ENCODE measurements at places on chromosomes 7 and 10. TPM values are rescaled to one million over a fixed set of nuclear protein-coding genes. Genes with fewer than 3 reads are reported as not detected.

The ITGB1 gene
- polyA plus RNA-seq = 23.2 TPM

The PITX3 gene
- polyA plus RNA-seq = 0.28 TPM

The CYP2C18 gene
- 5.4 TPM for polyA plus RNA-seq

The GIMAP6 gene
- polyA plus RNA-seq = not detected

The SPDYE16 gene
- 0.51 TPM for polyA plus RNA-seq

The PKD1L1 gene
- polyA plus RNA-seq = not detected

The HOGA1 gene
- polyA plus RNA-seq = 2.7 TPM

The TDRD1 gene
- 3.0 TPM for polyA plus RNA-seq

The ASZ1 gene
- not detected for polyA plus RNA-seq

The BLNK gene
- 0.70 TPM for polyA plus RNA-seq

The GPER1 gene
- polyA plus RNA-seq = not detected

The ZNF438 gene
- 2.8 TPM for polyA plus RNA-seq

The IL15RA gene
- polyA plus RNA-seq = not detected

The AKR1C4 gene
- not detected for polyA plus RNA-seq

The PTPN20 gene
- 30.1 TPM for polyA plus RNA-seq

The DUS4L gene
- 8.7 TPM for polyA plus RNA-seq

The ENKUR gene
- polyA plus RNA-seq = 7.7 TPM

The LRRC18 gene
- not detected for polyA plus RNA-seq

The SEMA3E gene
- polyA plus RNA-seq = 19.8 TPM

The PLCE1 gene
- polyA plus RNA-seq = 0.48 TPM

The TMEM139 gene
- 2.9 TPM for polyA plus RNA-seq

The TLX1 gene
- not detected for polyA plus RNA-seq

The COL17A1 gene
- not detected for polyA plus RNA-seq

The SNCG gene
- 1,040 TPM for polyA plus RNA-seq

The HMX2 gene
- polyA plus RNA-seq = not detected

The PGAM2 gene
- 6.0 TPM for polyA plus RNA-seq

The SFTPA1 gene
- polyA plus RNA-seq = not detected

The EIF4EBP2 gene
- polyA plus RNA-seq = 7.3 TPM

The ENTPD1 gene
- polyA plus RNA-seq = 4.6 TPM

The LGI1 gene
- 30.6 TPM for polyA plus RNA-seq

The H2BK1 gene
- polyA plus RNA-seq = not detected

The WEE2 gene
- polyA plus RNA-seq = not detected

The YAE1 gene
- 47.7 TPM for polyA plus RNA-seq

The MYO1G gene
- polyA plus RNA-seq = 0.31 TPM

The TRA2A gene
- polyA plus RNA-seq = 158 TPM

The PAX4 gene
- not detected for polyA plus RNA-seq

The OR2A1 gene
- not detected for polyA plus RNA-seq

The CAV2 gene
- polyA plus RNA-seq = 0.14 TPM

The MTERF1 gene
- 27.1 TPM for polyA plus RNA-seq

All from Purkinje cell (primary cell).